ENCODE measurements at places on chromosomes 2 and 18.

DNA sequence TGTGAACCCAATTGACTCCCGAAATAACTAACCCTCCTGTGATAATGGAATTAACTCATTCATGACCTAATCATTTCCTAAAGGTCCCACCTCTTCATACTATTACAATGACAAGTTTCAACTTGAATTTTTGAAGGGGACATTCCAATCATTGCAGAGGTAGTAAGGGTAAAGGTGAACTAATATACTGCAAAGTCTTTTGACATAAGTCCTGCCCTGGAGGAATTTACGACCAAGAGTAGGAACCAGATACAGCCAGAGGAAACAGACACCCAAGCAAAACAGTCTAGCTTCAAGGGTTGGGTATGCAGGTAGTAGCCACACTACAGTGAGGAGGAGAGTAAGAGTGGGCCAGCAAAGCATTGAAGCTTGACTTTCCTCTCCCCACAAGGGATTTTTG is 1.2 kb upstream of the SRBD1 start:
- DNase-seq, result no peak

GRCh38 chr18:45652303-45653080 is 37.2 kb downstream of the SLC14A2 start:
- no peak for DNase-seq

DNA sequence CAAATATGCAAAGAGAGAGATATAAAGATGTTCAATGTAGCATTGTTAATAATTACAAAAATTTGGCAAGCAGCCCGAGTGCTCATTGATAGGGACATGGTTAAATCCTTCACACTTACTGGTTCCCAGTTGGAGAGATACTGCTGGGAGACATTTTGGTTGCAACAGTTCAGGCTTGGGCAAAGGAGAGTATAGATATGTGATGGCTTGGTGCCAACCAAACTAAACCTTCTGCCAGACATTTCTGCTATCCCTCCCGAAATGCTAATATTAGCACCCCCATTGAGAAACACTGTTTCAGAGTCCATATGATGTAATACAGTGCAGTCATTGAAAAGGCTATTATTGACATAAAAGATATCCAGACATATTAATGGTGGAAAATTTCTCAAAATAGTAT is 11.5 kb downstream of the GEN1 start:
- no peak for DNase-seq

GRCh38 chr2:16717477-16717876 is 51.8 kb upstream of the CYRIA start:
- DNase-seq, result no peak

Measured in right atrium auricular region (tissue), 2 donors.